ENCODE measurements at places on chromosomes 7 and 10.

DNA sequence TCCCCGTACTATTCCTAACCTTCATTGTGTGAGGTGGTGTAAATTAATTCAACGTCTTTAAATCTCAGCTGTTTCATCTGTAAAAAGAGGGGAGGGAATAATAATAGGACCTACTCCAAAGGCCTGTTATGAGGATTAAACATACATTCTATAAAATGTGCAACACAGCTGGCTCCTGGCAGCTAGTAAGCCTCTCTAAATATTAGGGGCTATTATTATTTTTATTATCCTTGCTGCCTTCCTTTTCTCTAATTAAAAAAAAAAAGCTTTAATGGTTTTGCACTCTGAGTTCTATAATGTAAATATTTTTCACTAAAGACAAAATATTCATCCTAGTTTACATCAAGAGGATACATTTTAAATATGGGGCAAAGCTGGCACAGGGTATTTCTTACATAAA lies 19.5 kb downstream of the EXOC4 start:
- DNase-seq, result no peak

DNA sequence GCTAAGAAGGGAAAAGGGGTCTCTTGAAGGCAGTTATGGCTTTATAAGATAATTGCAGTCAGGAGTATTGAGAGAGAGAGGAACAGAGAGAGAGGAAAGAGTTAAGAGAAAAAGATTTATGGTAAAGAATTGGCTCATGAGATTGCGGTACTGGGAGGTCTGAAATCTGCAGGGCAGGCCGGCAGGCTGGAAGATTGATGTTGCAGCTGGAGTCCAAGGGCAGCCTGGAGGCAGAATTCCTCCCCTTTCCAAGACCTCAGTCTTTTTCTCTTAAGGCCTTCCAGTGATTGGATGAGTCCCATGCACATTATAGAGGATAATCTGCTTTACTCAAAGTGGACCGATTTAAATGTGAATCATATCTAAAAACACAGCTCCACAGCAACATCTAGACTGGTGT lies 68.4 kb downstream of the HACD1 start:
- no peak for DNase-seq

DNA sequence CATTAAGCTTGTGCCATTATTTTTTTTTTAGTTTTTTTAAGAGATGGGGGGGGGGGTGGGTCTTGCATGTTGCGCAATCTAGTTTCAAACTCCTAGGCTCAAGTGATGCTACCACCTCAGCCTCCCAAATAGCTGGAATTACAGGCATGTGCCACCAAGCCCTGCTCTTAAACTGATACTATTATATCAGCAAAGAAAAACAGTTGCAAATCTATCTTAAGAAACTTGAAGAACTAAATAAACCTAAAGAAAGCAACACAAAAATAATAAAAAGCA lies 47.5 kb downstream of the BRAF start:
- no peak for DNase-seq

DNA sequence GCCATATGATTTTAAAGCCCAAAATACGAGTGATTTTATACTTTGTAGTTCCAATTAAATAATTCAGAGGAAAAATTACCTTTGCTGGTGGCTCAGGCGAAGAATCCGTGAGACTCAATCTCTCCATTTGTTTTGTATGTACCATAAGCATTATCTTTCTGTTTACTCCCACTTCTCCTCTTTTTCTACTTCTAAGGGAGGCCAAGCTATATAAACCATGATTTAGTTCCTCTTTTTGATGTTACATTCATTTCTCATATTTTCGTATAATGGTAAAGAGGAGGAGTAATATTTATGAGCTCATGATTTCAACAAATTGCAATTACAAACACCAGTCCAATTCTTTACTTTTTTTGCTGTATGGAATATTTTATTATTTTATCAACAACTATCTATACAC lies 50.6 kb upstream of the TES start:
- DNase-seq, result no peak

DNA sequence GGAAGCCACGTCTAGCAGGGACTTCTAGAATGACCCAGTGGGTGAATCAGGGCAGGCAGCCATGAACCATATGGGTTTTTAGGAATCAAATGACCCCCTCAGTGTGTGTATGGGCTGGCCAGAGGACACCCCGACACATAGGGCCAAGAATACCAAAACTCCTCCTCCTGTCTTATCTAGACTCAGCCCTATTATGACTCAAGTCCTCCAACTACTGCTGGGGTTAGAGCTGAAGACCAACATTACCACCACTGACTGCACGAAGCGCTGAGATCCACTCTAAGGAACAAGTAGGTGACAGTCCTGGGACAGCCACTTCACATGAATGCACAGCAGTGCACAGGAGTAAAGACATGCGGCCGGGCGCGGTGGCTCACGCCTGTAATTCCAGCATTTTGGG lies 11.5 kb upstream of the SVOPL start:
- DNase-seq, result no peak

DNA sequence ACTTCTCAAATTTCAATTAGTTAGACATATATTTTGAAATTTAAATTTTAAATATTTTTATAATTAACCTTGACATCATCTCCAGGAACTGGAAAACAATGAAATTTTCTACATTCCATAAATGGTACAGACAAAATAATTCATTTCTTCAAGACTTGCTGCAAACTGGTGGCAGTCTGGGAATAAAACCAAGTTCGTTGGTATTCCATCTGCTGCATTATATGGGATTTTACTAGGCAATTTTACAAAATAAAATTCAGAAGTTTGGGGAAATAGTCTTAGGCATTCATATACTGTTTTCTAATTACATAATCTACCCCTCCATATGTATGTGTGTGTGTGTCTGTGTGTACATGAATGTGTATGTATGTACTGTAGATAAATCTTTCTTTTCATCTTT lies 984.6 kb upstream of the KCND2 start:
- no peak for DNase-seq

DNA sequence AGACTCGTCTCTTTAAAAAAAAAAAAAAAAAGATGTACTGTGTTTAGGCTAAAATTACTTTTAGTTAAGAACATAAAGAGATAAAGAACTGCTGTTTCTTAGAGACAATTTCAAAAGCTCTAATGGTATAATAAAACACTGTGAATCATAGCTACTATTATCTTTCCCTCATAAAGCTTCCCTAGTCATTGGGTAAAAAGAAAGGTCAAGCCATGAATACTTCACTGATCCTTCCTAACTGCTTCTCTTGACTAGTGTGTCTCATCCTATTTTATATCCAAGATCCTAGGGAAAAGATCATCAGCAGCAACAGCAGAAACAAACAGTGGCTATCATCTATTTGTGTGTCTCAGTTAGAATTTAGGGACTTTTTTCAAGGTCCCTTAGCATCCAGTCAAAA lies 10.5 kb downstream of the YME1L1 start:
- DNase-seq, result no peak

GRCh38 chr7:33933611-33934281 lies 28.4 kb downstream of the BMPER start:
- no peak for DNase-seq

DNA sequence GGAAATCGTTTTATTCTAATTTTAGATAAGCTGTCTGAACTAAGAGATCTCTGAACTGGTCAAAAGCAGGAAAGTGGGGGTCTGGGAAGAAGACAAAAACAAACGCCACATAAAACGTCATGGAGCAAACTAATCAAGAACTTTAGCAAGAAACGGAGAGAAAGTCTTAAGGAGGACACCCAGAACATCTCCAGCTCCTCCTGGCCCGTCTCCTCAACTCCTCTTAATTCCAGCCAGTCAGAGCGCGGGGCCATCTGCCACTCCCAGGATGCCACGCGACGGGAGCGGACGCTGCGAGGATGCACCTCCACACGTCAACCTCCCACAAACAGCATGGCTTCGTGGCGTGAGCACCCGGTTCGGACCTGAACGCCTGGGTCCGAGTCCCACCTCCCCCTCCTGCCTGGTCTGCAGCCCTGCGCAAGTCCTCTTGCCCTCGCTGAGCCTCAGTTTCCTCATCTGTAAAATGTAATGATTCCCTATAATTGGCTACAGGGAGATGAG lies 598 bp downstream of the MMS19 start:
- DNase-seq, result peak; percentile 32

DNA sequence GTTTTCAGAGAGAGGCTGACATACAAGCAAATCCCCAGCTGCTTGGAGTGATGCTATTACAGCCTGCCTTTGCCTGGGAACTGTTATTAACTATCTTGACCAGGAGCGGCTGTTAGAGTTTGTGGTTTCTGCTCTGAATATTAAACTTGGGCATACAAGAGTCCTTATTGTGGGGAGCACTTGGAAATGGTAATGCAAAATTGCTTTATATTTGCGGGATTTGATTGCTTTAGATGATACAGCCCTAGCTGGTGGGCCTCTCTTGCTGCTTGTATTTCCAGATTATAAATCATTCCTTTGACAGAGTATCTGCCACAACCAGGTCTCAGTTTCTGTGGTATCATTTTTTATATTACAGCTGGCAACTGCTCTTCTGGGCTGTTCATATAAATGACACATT lies 101.9 kb upstream of the FAM204A start:
- no peak for DNase-seq

DNA sequence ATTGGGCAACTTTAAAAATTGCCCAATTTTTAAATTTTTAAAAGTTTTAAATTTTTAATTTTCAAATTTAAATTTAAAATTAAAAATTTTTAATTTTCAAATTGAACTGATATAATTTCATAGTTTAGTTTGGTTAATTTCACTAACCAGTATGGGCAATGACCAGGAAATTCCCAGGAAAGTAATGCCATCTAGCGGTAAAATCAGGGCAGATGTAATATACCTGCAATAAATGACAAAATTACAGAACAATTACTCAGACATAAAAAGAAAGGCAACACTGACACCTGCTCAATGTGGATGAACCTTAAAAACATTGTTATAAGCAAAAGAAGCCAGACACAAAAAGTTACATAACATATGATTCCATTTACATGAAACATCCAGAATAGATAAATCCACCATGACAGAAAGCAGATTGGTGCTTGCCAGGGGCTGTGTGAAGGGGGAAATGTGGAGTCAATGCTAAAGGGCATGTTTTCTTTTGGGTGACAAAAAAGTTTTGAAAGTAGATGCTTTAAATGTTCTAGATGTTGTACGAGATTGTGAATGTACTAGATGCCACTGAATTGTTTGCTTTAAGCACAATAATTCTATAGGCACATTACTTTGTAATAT lies 28.6 kb upstream of the SLC16A12 start:
- DNase-seq, result peak; percentile 38

DNA sequence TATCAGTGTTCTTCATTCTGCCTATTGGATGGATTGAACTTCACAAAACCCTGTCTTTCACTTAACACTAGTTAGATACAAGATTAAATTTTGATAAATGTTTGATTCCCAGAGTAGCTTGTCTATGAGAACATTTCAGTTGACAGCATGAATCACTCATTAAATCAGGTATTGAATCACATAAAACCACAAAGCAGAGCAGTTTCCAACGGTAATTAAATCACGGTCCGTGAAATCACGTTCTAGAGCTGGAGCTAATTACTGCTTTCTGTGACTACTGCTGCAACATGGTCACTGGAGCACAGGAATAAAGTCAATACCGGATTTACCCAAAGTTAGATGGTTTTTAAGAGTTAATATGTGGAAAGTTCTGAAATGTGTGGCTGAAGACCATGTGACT lies 257.8 kb upstream of the PCDH15 start:
- DNase-seq, result no peak

DNA sequence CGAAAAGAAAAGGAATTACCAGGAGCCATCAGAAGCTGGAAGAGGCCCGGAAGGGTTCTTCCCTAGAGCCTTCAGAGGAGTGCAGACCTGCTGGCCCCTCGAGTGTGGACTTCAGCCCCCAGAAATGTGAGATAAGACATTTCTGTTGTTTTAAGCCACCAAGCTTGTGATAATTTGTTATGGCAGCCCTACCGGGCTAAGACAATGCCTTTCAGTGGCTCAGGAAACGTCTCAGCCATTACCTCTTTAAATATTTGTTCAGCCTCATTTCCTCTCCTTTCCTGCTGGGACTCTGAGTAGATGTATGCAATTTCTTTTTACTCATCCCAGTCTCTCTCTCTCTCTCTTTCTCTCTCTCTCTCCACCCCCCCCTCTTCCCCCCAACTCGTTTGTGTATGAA lies 174.7 kb upstream of the GRB10 start:
- DNase-seq, result no peak

GRCh38 chr10:34814223-34814912 lies 728 bp downstream of the PARD3 start:
- no peak for DNase-seq

DNA sequence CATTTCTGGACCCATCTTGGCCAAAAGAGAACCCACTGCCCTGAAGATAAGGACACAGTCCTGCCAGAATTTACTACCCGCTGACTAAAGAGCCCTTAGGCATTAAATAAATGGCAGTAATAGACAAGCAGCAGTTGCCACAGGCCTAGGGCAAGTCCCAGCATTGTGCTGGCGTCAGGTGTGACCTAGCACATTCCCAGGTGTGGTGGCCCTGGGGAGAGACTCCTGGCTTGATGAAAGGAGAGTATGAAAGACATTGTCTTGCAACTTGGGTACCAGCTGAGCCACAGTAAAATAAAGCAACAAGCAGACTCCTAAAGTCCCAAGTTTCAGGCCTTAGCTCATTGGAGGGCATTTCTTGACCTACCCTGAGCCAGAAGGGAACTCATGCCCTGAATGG lies 715.7 kb upstream of the SORCS1 start:
- no peak for DNase-seq

- DNase-seq, result peak; percentile 6
Observed at GRCh38 chr7:39357648-39358047, 208.6 kb upstream of the YAE1 start.

DNA sequence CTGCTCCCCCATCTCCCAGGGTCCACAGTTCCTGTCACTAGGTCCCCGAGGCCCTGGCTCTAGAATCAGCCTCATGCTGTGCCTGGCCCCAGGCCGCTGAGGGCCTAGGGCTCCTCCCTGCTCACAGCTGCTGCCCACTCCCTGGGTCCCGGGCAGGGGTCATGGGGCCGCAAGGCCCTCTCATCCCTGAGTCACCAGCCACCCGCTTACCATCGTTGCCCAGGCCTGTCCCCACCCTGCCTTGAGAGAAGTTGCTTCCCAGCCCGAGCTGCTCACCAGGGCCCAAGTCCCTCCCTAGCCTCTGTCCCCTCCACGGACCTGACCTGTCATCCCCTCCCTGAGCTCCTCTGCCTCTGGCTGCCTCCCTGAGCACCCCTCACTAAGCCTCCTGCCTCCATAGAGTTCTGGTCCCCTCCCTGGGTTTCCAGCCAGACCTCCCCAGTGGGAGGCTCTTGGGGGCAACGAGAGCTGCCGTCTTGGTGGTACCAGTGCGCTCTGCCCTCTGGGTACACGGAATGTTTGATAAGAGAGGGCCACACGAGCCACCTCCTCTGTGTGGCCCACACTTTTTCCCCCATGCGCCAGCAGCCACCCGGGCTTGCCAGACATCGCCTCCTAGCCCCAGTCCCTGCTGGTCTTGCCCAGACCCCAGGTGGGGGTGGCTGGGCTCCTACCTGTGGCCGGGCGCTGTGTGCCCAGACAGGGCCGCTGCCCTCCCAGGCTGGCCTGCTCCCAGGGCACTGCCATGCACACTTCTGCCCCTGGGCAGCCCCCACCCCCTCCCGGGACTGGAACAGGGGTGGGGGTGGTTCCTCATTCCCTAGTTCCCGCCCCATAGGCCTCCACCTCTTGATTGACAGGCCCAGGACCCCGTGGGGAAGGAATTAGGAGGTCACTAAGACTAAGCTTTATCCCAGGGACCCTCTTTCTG lies 21.3 kb downstream of the MLXIPL start:
- DNase-seq, result no peak

GRCh38 chr7:117874191-117874700 lies 1.0 kb upstream of the CTTNBP2 start:
- no peak for DNase-seq
